ENCODE measurements at places on chromosomes 3 and 15.

DNA sequence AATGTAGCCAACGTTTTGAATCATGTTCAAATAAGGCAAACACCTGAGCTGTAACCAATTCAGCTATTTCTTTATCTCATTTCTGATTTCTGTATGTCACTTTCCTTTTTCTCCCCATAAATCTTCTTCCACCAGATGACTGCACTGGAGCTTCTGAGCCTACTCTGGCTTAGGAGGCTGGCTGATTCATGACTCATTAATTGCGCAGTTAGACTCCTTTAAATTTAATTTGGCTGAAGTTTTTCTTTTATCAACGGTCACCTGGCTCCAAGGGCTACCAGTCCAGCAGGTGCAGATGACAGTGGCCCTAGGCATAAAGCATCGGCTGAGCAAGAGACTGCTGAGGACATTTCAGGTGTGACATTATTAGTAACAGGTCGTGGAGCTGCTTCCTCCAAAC, 39.6 kb upstream of the ITGA11 start:
- DNase-seq = no peak

- peak; percentile 57 for DNase-seq
These were observed 133.1 kb downstream of the SMAD6 start for GRCh38 chr15:66834881-66835878.

GRCh38 chr15:51119120-51119519, 24.4 kb upstream of the TNFAIP8L3 start:
- no peak for DNase-seq

DNA sequence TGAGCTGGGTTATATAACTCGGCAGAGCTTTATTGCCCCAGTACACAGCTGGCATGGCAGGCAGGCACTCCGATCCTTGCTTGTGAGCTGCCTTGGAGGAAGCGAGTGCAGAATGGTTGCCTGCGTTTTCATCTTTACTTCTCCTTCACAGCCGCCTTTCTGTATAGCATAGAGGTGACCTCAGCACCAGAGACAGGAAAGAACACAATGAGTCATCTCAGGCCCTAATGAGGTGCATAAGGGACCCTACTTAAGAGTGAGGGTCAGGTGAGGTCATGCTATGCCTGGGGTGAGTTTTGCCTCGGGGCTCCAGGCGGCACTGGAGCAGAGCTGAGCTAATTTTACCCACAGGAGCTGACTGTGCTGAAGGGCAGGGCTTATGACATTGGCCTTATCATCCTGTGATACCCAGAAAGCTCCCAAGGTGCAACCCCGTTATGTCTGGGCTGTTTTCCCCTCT, 43.5 kb downstream of the LPP start:
- DNase-seq = no peak

- no peak for DNase-seq
These were observed 34.1 kb upstream of the LIMD1 start for GRCh38 chr3:45560281-45560971.

GRCh38 chr3:112745567-112746248, 101.0 kb downstream of the CD200R1L start:
- no peak for DNase-seq
